ENCODE measurements at places on chromosomes 16 and 17.

DNA sequence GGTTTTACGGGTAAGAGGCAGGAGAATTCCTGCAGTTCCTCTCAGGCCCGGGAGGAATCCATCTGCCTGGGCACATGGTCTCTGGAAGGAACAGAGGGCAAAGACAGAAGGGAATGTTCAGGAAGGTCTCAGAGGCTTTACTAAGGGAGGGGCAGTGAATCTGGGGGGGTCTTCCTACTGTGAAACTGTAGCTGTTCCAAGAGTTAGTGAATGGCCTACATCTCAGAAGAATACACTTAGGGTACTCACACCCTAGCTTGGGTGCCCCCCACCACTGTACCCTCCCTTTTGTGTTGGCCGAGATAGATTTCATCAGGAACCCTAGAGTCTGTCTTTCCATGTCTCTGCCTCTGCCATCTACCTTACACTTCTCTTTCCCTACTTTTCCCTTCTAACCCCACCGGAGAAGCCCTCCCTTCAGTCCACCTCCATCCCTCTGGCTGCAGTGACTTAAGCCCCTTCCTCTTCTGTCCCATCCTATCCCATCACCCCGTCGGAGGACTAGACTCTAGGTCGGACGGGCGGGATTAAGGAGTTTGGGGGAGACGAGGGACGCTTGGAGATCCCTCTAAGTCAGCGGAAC is 316 bp downstream of the DLG4 start:
- DNase-seq: no peak

GRCh38 chr16:8885674-8886592 is 3.8 kb downstream of the LITAFD start:
- no peak for DNase-seq

GRCh38 chr17:81513753-81514488 is 1.3 kb upstream of the ACTG1 start:
- peak; percentile 64 for DNase-seq

DNA sequence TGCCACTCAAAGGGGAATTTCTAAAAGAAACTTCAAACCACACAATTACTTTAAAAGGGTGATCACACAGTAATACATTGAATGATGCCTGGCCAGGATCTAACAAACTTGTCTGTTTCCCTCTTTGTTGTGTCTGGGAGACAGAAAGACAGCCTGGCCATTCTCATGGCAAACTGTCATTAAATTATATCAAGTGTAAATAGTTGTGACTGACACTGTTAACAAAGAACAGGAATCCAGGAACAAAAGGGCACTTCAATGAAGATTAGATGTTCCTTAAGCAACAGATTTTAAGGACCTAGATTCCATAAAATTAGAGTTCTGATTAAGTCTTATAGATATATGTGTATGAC is 383.6 kb downstream of the KCNJ2 start:
- DNase-seq: no peak

GRCh38 chr16:2482708-2483534 is 8.0 kb downstream of the TBC1D24 start:
- DNase-seq: no peak

- peak; percentile 75 for DNase-seq
Observed at GRCh38 chr17:61416540-61417363, 17.1 kb downstream of the TBX2 start.

- DNase-seq: peak; percentile 63
Observed at GRCh38 chr17:75827308-75828075, 16.7 kb downstream of the UNC13D start.

Data from activated CD4-positive, alpha-beta T cell treated with anti-CD3 and anti-CD28 coated beads, Interleukin-2, amount 50 U/mL, for 16 hours (primary cell).